ENCODE measurements at places on chromosomes 6 and 20.

DNA sequence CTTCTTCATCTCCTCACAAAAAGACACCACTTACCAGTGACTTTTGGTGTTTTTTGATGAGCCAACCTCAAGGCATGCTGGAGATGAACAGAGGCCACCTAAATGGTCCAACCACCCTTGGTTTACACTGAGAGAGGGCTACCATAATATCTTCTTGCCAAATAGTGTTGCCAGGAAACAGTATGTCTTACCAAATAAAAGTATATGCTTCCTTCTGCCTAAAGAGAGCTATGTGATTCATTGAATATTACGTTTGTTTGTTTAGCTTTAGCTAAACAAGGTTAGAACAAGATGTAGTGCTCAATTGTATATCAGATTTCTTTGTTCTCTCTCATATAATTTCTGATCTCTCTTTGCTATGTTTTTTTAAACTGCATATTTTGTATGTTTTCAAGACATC, 40.6 kb upstream of the BMP6 start:
- no peak for DNase-seq

DNA sequence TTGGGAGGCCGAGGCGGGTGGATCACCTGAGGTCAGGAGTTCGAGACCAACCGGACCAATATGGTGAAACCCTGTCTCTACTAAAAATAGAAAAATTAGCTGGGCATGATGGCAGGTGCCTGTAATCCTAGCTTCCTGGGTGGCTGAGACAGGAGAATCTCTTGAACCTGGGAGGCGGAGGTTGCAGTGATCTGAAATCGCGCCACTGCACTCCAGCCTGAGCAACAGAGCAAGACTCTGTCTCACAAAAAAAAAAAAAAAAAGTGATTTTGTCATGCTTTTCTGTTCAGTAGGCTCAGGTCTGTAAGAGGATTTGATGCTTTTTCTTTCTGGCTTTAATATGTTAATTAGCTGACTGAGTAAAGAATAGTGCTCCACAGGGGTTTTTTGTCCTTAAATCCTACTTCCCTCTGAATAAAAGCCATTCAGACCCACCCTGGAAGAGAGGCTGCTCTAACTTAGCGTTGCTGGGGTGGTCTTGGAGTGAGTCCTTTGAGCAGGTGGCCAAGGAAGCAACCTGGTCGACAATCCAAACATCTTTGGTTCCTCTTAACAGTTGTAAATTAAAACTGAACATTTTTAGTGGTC, 19.0 kb downstream of the MCM8 start:
- DNase-seq: no peak

DNA sequence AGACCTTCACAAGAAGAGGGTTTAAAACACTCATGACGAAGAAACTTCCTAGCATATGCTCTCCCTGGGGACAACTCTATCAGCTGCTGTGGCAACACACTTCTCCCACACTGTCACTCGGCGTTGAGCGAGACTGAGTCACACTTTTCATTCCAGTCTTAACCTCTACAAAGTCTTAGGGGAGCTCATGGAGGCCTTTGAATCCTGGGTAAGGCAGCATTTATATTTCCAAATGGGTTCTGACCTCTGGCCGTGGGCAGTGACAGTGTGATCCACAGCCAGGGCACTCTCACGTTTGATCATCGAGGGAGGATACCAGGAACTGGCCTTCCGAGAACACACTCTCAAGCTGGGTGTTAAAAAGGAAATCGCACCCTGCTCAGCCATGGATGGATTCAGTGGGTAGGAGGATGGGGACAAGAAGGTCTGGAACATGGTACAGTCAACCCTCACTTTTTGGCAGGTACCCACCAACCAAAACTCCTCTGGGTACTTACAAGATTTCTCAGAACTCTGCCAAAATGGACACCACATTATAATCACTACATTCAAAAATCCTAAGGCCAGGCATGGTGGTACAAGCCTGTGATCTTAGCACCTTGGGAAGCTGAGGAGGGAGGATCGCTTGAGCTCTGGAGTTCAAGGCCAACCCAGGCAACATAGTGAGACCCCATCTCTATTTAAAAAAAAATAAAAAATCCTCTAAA, 19.6 kb downstream of the RRBP1 start:
- no peak for DNase-seq

GRCh38 chr20:17909869-17910321, 58.7 kb downstream of the SNX5 start:
- no peak for DNase-seq

DNA sequence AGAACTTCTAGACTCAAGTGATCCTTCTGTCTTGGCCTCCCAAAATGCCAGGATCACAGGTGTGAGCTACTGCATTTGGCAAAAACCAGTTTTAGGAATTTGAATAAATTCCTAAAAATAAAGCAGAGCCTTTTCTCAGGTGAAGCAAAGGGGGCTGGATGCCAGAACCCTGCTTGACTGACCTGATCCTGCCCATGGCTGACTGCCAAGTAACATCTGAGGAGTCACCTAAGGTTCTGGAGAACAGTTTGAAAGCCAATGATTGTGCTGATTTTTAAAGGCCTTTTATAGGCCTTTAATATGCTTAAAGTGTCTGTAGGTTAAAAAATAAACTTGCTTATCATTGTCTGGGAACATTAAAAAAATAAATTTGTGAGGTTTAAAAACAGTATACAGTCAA, 14.1 kb upstream of the ZSCAN12 start:
- no peak for DNase-seq

GRCh38 chr20:46123482-46124245, 5.5 kb downstream of the CD40 start:
- no peak for DNase-seq

GRCh38 chr6:15481390-15482291, 181.2 kb downstream of the DTNBP1 start:
- DNase-seq: no peak

DNA sequence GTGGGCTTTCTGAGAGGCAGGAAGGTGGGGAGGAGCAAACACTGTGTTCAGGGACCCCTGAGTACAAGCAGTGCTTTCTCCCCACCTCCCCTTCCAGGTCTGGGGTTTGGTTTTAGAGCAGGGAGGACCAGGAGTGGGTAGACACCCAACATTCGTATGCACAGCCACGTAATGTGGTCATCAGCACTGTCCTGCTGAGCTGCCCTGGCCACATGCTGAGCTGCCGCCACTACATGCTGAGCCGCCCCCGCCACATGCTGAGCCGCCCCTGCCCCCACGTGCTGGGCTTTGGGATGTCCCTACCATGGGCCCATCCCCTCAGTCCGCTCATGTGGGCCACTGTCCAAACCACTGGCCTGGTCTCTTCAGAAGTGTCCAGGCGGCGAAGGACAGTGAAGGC, 214.9 kb upstream of the CST7 start:
- no peak for DNase-seq

DNA sequence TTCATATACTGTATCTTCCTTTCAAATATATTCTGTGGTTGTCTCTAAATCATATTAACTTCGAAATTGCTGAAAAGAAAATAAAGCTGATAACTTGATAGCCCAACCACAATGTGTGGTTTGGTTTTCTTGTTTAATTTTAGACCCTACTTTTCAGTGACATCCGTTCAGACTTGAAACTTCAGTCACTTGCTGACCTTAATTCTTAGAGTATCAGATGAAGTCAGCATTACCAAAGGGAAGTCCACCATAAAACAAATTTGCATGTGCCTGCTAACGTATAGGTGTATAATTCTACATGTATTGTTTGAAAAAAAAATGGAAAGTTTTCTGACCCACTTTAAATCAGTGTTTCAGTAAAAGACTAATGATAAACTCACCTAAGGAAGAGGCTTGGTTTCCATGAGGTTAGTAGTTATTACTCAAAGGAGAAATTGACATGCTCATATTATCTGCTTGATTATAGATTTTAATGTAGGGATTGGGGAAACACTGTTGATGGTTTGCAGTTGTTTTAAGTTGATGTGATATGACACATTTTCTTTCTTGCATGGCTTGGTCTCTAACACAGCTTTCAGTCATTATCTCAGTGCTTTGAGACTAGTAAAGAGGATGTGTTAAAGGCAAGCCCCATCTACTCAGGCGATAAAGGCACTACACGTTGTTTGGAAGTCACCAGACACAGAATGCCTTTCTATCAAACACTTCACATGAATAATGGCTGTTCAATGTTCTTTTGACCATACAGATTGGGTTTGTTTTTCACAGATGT, 5.2 kb upstream of the IL17A start:
- DNase-seq: no peak

GRCh38 chr20:58701431-58702160, 9.0 kb downstream of the NPEPL1 start:
- no peak for DNase-seq
